ENCODE measurements at places on chromosomes 7 and 10.

DNA sequence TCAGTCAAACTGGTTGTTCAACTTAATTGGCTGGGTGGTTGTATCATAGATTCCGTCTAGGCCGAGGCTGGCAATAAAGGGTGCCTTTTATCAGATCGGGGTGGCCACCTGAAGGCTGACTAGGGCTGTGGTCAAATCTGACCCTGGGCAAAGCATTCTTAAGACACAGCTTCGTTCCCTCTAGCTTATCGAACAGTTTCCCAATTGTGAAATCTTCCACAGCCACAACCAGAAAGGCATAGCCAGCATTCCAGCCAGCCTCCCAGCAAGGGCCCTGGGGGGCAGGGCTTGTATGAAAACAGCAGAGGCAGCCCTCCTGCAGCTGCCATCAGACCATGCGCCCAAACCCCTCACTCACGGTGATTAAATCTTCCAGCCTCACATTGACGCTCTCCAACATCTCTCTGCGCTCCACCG lies 42.5 kb upstream of the TMEM213 start:
- no peak for DNase-seq

DNA sequence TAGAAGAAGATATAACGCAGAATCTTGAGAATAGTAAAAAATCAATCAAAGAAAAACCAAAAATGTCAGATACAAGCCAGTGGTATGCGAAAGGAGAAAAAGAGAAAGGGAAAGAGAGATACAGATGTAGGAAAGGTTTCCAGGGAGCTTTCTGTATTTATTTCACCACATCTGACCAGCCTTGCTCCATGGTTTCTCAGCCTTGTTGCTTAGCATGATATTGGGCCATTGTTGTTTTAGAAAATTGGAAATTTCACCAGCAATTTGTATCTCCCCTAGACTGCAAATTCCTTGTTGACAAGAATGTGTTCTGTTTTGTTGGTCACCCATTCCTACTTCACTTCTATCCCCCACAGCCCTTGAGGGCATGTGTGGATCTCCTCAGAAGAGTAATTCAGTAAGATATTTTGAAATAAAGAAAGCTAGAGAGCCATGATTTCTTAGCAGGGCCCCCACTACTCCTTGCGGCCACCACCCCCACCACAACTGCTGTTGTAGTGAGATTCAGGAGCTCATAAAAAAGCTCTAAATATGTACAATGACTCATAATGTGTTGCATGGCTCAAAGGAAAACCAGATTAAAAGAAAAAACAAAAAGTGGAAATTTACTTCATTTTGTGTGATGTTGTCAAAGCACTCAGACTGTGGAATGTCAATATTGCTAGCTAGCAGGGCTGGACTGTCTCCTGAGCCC lies 138.7 kb downstream of the CHRM2 start:
- no peak for DNase-seq

DNA sequence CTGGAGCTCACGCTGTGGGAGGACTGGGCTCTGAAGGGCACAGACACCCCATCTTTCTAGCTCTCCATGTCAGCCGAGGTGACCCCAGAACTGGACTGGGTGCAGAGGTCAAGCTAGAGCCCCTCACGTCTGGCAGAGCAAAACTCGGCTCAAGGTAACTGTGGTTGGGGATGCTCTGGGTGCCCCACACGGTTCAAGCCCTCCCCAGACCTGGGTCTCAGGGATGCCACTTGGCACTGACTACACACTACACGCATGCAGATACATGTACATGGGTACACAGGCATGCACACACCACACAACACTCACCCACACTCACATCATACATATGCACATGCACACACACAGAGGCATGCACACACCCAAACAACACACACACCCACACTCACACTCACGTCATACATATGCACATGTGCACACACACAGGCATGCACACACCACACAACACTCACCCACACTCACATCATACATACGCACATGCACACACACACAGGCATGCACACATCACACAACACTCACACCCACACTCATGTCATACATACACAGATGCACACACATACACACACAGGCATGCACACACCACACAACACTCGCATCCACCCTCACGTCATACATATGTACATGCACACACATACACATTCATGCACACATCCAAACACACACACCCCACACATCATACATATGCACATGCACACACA lies 219.3 kb downstream of the DNAJB6 start:
- no peak for DNase-seq

- DNase-seq, result no peak
These were observed 146.8 kb downstream of the ARHGAP22 start for GRCh38 chr10:48457949-48458661.

- no peak for DNase-seq
These were observed 890 bp downstream of the ZFYVE27 start for GRCh38 chr10:97737770-97738265.

- DNase-seq, result peak; percentile 89
These were observed 38.3 kb upstream of the BTBD16 start for GRCh38 chr10:122232769-122233168.

DNA sequence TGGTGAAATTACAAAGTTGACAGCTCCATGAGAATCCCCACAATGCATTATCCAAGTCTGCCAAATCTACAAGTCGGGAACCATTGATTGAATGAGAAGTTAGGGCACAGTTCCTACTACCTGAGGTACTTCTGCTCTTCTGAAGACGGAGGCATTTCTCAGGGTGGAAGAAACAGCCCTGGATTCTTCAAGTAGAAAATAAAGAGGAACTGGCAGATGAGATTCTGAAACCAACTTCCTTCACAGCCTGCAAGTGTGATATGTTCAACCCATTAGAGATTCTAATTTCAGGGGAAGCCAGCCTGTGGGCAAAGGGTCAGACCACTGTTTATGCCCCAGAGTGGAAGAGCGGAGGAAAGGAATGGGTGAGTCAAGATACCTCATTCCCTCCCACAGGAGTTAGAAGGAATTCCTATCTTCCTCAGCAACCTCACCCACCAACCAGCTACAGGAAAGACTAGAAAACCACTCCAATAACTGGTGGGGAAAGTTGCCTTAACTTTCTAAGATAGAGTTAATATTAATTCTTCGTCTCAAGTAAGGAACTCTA lies 50.5 kb upstream of the BMPER start:
- peak; percentile 89 for DNase-seq

DNA sequence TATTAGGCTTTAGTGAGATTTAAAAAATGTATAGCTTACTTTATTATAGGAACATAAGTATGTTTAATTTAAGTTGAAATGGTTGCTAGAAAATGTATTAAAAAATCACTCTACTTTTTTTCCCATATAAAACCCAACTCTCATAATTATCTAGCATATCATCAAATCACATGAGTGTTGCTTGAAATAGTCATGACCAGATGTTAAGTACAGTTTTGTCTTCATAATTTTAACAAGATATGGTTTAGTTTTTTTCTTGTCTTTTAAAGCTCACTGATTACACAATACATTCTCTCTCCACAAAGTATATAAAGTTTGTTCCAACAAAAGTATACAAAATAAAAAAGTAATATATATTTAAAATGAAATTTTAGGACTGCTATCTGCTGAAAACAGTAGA lies 82.8 kb downstream of the HGF start:
- DNase-seq, result no peak

DNA sequence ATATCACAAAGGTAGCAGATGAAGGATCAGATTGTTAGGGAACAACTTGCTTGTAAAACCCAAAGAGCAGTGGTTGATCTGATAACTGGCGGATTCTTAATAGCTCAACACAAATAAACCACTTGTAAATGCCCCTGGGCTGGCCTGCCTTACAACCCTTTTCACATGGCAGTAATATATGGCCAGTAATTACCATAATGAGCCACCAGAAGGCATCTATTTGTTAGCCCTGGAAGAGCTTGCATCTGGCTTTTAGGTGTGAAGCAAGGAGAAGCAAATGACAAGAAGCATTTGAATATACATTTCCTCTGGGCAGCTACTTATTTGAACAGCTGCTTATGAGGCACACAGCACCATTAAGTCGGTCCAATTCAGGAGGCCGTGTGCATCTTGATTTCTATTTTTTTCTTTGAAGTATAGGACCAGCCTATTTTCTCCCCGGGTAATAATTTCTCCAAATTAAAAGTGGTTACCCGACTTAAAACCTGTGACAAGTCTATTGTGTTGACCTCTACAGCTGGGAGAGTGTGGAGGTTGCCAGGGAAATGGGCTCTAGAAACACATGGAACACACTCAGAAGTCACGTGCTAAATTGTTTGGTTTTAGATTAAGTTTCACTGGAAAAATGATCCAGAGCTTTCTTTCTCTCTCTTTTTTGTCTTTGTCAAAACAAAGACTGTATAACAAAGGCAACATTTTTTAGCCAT lies 113.4 kb downstream of the SEM1 start:
- DNase-seq, result no peak

- DNase-seq, result no peak
These were observed 38.9 kb downstream of the TSPAN14 start for GRCh38 chr10:80492848-80493521.

GRCh38 chr10:78960316-78960800 lies 108.4 kb upstream of the ZMIZ1 start:
- DNase-seq, result peak; percentile 94

DNA sequence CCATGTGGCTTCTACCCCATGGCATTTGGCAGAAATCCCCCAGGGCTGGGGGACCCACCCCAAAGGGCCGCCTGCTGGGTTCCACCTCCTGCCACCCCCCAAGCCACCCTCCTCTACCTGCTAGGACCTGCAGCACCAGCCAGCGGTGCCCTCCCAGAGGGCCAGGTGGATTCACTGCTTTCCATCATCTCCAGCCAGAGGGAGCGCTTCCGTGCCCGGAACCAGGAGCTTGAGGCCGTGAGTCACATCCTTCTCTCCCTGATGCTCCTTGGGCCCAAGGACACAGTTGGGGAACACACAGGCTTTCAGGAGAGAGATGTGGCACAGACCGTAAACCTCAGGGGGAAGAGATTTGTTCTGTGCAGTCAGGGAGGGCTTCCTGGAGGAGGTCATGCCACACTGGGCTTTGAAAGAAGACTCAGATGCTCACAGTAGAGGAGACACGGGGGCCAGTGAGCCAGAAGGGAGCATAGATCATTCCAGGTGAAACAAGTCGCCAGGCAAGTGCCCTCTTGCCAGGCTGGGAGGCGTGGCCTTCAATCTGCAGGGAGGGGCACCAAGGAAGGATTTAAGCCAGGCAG lies 11.5 kb upstream of the SH2B2 start:
- DNase-seq, result no peak

GRCh38 chr10:106920538-106920937 lies 244.0 kb downstream of the SORCS1 start:
- no peak for DNase-seq

GRCh38 chr7:4131063-4131462 lies 551.0 kb upstream of the FOXK1 start:
- no peak for DNase-seq

- peak; percentile 58 for DNase-seq
These were observed 129.2 kb downstream of the BBS9 start for GRCh38 chr7:33258491-33258951.

- DNase-seq, result no peak
These were observed 47.8 kb downstream of the NOD1 start for GRCh38 chr7:30430777-30431176.

DNA sequence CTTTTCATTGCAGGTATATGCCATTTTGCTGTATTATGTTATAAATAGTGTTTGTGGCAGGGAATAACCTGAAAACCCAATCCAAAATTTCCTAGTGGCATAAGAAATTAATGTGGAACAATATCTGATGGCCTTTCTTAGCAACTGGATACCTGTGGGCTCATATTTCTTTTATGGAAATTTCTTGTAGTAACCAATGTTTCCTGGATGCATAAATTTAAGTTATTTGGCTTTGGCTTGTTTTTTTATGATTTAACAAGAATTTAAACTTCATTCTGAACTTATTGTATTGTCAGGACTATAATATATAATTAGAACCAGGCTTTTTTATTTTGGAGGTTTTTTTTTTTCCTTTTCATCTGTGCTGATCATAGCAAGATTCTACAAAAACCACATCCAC lies 30.1 kb downstream of the TBC1D12 start:
- DNase-seq, result no peak

- peak; percentile 40 for DNase-seq
These were observed 22.6 kb upstream of the TNS3 start for GRCh38 chr7:47604496-47604890.

DNA sequence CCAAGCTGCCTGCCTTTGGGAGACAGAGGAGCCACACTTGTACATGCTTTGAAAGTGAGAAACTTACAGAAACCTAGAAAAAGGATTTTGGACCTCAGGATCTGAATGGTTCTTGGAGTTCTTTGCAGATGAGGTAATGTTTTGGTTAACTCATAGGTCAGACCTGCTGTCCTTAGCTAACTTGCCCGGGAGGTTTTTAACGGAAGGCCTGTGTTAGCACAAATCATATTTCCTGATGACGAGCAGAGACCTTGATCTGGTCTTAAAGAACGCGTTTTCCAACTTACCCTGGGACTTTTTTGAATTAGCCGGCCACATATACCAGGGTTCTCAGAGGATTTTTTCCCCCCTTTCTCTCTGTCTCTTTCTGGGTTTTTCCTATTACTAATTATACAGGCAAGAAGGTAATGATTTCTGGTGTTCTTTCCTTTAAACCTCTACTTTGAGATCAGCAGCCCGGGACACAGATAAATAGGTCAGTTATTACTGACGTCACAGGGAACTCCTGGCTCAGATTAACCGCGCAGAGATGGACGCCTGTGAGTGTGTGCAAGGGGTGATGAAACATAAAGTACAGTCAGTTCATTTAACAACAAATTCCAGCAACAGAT lies 101.7 kb upstream of the KLF6 start:
- peak; percentile 89 for DNase-seq

DNA sequence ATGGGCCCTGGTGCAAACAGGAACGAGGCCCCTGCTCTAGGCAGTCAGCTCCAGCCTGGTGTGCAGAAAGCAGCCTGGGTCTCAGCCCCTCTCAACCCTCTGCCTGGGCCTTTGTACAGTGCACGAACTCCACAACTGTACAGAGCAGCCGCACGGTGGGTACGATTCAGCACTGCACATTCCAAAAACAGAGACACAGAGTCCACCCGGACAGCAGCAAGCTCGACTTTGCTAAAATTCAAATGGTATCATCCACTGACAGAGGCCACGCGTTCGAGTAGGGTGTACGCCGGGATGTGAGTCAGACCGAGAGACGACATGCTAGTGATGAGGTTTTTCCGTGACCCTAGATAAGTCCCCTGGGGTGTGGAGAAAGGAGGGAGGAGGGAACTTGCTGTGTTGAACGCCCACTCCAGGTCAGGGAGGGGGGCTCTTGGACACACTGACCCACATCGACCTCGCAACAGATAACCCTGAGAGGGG lies 65.6 kb upstream of the PDGFA start:
- no peak for DNase-seq

GRCh38 chr7:1593091-1593866 lies 23.4 kb upstream of the PSMG3 start:
- no peak for DNase-seq

GRCh38 chr7:151745706-151746105 lies 131.2 kb downstream of the PRKAG2 start:
- DNase-seq, result no peak
